ENCODE measurements at places on chromosomes 1 and 21. TPM values are rescaled to one million over a fixed set of nuclear protein-coding genes. Genes with fewer than 3 reads are reported as not detected.

GRCh38 chr1:58251430-58252073, 295.0 kb downstream of the OMA1 start:
- peaks cover 4% of the 10 kb centered on the region for H3K27me3 ChIP-seq
- DNase-seq, result no peak
- H3K4me3 ChIP-seq, result no peak overlapping the region
- H3K36me3 ChIP-seq, result no peaks in the 10 kb centered on the region

DNA sequence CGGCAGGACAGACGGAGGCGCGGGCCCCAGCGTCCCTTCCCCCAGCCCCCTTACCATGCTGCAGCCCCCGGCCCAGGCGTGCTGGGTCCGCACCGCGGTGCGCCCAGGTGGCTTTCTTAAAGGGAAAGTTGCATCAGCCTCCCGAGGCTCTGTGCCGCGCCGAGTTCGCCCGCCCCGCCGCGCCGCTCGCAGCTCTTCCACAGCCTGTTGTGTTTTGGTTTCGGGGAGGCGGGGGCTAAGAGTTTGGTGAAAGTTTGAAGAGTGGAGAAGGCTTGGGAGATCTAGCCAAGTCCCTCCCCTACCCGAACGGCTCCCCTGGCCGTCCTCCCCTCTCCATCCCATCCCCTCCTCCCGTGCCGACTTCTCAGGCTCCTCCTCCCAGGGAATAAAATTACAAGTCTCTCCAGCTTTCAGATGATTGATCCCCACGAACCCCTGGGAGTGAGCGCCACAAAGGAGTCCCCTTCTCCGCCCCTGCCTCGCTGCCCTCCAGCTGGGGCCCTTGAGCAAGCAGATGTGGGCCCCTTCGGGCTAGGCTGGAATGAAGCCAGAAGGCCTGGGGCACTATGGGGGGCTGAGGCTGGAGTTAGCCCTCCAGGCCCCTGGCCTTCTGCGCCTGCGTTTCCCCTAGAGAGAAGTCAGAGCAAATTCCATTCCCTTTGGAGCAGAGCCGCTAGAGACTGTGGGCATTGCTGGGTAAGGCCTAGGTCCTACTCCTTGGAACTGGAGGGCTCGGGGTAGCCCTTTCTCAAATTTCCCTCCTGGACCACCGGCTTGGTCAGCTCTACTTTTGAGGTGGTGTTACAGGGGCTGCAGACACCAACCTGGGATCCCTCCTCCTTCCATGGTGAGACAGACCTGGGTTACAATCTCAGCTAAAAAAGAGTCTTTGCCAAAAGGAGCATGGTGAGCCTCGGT, at the start of gene SLC6A9:
Gene SLC6A9 (minus strand): TSS at position 211 of the 918 bp plus-strand sequence. CDS start 7,185 bp downstream, outside the sequence.
- peak within 1 kb of the TSS; percentile 64 for H3K27ac ChIP-seq
- no peak within 1 kb of the TSS for H3K4me3 ChIP-seq
- DNase-seq, result peak; percentile 51
- peaks cover 18% of the 10 kb centered on the region for H3K4me1 ChIP-seq

- DNase-seq, result no peak
- H3K36me3 ChIP-seq, result no peaks in the 10 kb centered on the region
- H3K4me1 ChIP-seq, result no peaks in the 10 kb centered on the region
- H3K27ac ChIP-seq, result no peak overlapping the region
Measured at GRCh38 chr1:38534473-38534823, 325.1 kb downstream of the RRAGC start.

- no peaks in the 10 kb centered on the region for H3K27me3 ChIP-seq
- DNase-seq, result no peak
- H3K27ac ChIP-seq, result no peak overlapping the region
- peaks cover 5% of the 10 kb centered on the region for H3K36me3 ChIP-seq
- H3K4me1 ChIP-seq, result peaks cover 17% of the 10 kb centered on the region
Measured at GRCh38 chr1:2185880-2186855, 8.4 kb downstream of the FAAP20 start.

DNA sequence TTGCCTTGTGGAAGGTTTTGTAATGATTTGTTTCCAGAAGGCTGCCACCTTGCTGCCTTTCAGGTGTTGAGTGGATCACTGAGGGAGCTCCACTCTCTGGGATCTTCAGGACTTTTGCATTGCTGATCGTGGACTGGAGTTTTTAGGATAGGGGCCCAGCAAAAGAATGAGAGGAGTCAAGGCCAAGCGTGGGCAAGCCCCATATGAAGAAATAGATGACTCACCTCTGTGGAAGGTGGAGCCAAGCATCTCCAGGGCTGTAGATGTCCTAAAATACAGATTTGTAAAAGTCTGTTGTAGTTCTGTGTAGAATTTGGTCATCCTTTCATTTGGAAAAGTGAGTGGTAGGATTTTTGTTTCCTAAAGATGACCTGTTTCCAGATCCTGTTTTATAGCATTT, 67.0 kb downstream of the ST3GAL3 start:
- H3K27ac ChIP-seq, result no peak overlapping the region
- no peak for DNase-seq
- H3K4me3 ChIP-seq, result no peak overlapping the region

DNA sequence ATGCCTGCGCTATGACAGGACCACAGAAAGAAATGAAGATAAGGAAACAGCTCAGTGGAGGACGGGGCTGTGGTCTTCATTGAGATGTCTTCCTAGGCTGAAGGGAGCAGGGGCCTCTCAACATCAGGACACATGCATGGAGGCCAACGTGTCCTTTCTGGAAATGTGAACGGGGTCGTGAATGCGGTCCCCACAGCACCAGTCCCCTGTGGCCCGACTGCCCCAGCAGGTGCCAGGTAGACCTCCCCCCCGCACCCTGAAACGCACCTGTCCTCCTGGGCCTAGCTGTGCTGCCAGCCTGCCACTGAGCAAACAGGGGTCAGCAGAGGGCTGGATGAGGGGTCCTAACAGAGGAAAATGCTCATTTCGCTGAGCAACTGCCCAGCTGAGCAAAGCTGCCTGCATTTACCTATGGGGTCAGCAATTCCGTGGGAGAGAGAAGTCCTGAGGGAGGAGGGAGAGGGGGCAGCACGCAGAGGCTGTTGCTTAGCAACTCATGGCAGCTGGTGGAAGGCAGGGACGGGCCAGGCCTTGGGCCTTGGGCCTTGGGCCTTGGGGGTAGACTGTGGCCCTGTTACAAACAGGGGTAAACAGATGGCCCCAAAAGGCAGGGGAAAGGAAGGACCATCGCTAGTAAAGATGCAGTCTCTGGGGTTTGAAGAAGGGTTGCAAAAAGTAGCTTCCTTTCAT, 77.4 kb downstream of the NPHP4 start:
- H3K27me3 ChIP-seq, result no peaks in the 10 kb centered on the region
- H3K4me3 ChIP-seq, result no peak overlapping the region
- H3K4me1 ChIP-seq, result peaks cover 5% of the 10 kb centered on the region
- no peak for DNase-seq

DNA sequence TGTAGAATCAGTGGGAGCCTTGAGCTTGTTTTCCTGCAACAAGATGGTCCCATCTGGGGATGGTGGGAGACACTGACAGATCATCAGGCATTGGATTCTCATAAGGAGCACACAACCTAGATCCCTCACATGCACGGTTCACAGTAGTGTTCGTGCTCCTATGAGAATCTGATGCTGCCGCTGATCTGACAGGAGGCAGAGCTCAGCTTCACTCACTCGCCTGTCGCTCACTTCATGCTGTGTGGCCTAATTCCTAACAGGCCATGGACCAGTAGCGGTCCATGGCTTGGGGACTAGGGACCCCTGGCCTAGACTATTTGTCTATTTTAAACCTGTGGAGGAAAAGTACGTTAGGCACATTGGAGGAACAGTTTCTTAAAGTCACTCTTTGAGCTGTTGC, 140.0 kb downstream of the EDEM3 start:
- H3K27ac ChIP-seq, result no peak overlapping the region
- DNase-seq, result no peak
- H3K27me3 ChIP-seq, result no peaks in the 10 kb centered on the region
- no peaks in the 10 kb centered on the region for H3K4me1 ChIP-seq

- DNase-seq, result no peak
- H3K36me3 ChIP-seq, result no peaks in the 10 kb centered on the region
- no peaks in the 10 kb centered on the region for H3K4me1 ChIP-seq
- H3K27ac ChIP-seq, result no peak overlapping the region
- no peak overlapping the region for H3K4me3 ChIP-seq
Measured at GRCh38 chr1:43225168-43225567, 44.6 kb upstream of the TMEM125 start.

DNA sequence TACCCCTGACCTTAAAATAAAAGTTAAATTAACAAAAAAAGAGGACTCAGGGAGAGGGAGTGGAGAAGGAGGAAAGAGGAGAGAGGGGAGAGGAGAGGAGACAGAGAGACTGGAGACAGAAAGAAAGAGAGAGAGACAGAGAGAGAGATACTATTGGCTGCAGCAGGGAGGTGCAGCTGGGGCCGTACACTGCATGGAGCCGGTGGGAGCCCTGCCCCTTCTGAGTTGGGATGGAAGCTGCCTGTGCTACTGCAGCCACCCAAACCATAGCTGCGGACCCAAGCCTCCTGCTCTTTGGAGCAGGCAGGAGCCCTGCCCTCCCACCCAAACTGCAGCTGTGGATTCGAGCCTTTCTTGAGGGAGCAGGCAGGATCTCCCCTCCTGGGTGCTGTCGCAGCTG, 32.7 kb upstream of the HP1BP3 start:
- DNase-seq, result no peak
- H3K4me3 ChIP-seq, result no peak overlapping the region
- no peaks in the 10 kb centered on the region for H3K4me1 ChIP-seq
- no peaks in the 10 kb centered on the region for H3K36me3 ChIP-seq
- H3K27me3 ChIP-seq, result no peaks in the 10 kb centered on the region

- H3K4me3 ChIP-seq, result no peak overlapping the region
- no peak for DNase-seq
- H3K27me3 ChIP-seq, result no peaks in the 10 kb centered on the region
- H3K4me1 ChIP-seq, result no peaks in the 10 kb centered on the region
- H3K27ac ChIP-seq, result no peak overlapping the region
Measured at GRCh38 chr1:211722277-211723175, 47.1 kb upstream of the NEK2 start.

GRCh38 chr1:107563441-107563840, 401.5 kb downstream of the VAV3 start:
- no peaks in the 10 kb centered on the region for H3K27me3 ChIP-seq
- no peak overlapping the region for H3K27ac ChIP-seq
- no peak overlapping the region for H3K4me3 ChIP-seq
- DNase-seq, result no peak
- H3K36me3 ChIP-seq, result no peaks in the 10 kb centered on the region

DNA sequence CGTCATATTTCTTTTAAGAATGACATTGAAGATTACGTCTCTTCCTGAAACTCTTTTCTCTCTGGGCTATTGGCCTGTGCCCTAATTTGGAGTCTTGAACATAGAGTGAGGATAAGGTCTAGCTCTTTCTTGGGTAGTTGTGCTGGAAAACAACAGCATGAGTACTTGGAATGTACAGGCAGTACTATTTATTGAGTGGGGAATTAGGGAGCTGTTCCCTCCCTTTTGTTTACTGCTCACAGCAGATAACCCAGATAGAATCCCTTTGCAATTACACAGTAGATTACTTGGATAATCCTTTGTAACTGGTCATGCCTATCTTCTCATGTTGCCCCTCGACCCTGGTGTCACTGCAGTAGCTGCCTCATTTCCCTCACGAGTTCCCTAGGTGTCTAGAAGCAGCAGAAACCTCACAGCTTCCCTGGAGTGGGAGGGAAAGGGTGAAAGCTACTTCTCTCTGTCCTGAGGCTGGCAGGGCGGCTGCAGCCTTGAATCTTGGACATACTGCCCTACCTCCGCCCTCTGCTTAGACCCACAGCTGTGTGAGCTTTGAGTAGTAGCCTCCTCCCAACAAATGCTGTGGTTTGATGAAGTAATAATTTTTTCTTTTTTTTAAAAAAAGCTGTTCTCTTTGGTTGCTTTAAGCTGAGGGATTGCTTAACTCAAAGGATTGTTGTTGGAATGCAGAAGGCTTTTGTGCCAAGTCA, 70.6 kb downstream of the FGGY start:
- DNase-seq, result no peak
- H3K27ac ChIP-seq, result no peak overlapping the region
- H3K27me3 ChIP-seq, result no peaks in the 10 kb centered on the region
- H3K4me1 ChIP-seq, result no peaks in the 10 kb centered on the region

DNA sequence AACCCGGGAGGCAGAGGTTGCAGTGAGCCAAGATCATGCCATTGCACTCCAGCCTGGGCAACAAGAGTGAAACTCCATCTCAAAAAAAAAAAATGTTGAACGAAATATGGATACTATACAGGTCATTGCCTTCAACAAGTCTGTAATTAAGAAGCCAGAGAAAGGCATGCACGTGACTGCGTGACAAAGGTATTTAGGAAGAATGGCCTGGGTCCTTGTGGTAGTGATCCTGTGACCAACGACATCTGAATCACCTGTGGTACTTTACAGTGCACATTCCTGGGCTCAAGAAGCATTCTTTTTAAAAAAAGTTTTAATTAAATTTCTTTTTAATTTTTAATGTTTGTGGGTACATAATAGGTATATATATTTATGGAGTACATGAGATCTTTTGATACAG, 115.0 kb downstream of the GREM2 start:
- H3K4me3 ChIP-seq, result no peak overlapping the region
- no peak for DNase-seq
- H3K27ac ChIP-seq, result no peak overlapping the region
- H3K4me1 ChIP-seq, result no peaks in the 10 kb centered on the region
- no peaks in the 10 kb centered on the region for H3K27me3 ChIP-seq

DNA sequence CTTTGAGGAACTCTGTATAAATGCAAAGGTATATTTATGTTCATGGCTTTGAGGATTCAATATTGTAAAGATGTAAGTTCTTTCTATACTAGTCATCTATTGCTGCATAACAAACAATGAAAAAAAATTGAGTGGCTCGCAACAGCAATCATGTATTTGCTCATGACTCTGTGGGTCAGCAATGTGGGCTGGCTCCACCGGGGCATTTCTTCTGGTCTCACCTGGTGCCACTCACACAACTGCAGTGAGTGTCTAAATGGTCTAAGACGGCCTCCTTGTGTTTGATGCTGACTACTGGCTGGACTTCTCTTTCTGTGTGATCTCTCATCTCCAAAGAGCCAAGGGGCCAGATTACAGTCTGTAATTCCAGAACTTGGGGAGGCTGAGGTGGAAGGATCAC, 45.1 kb upstream of the EXO1 start:
- H3K4me3 ChIP-seq, result no peak overlapping the region
- H3K27ac ChIP-seq, result no peak overlapping the region
- no peaks in the 10 kb centered on the region for H3K36me3 ChIP-seq
- DNase-seq, result no peak
- H3K4me1 ChIP-seq, result no peaks in the 10 kb centered on the region

- H3K27me3 ChIP-seq, result no peaks in the 10 kb centered on the region
- peaks cover 13% of the 10 kb centered on the region for H3K4me1 ChIP-seq
- no peaks in the 10 kb centered on the region for H3K36me3 ChIP-seq
Measured at GRCh38 chr1:93042187-93043056, 36.7 kb upstream of the MTF2 start.

KLF17 gene
- not detected for polyA plus RNA-seq

IFFO2 gene
- 1.3 TPM for polyA plus RNA-seq

SPRR2A gene
- not detected for polyA plus RNA-seq

TCHHL1 gene
- polyA plus RNA-seq, result not detected

ASPM gene
- not detected for polyA plus RNA-seq

LCE3E gene
- polyA plus RNA-seq, result not detected

TNFRSF1B gene
- 150 TPM for polyA plus RNA-seq

RABGGTB gene
- 13.6 TPM for polyA plus RNA-seq

ZNF593OS gene
- 0.53 TPM for polyA plus RNA-seq

CYP4Z1 gene
- polyA plus RNA-seq, result not detected
